CD4-positive, alpha-beta T cell treated with Interleukin-15 for 4 hours (primary cell): ENCODE measurements at places on chromosomes 6 and 20.
A peak's percentile ranks its signal among the peaks of the same experiment; 100 is the strongest.

DNA sequence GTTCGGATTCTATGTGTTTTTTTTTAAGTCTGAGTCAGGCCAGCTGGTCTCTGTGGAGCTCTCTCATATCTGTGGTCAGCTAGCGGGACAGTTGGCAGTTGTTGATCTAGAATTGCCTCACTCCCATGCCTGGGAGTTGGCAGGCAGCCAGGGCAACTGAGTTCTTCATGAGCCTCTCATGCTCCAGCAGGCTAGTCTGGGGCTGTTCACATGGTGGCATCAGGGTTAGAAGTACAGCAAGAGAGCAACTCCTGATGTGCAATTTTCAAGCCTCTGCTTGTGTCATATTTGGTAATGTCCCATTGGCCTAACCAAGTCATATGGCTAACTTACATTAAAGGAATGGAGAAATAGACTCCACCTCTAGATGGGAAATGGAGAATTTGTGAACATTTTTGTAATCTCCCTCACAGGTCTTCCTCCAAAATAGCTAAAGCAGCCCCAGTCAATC lies 6.7 kb upstream of the IFT52 start:
- DNase-seq = no peak

- peak; percentile 34 for DNase-seq
Measured at GRCh38 chr6:13538084-13538483, 36.3 kb upstream of the SIRT5 start.

GRCh38 chr6:111743862-111744692 lies 129.2 kb downstream of the FYN start:
- DNase-seq = no peak

DNA sequence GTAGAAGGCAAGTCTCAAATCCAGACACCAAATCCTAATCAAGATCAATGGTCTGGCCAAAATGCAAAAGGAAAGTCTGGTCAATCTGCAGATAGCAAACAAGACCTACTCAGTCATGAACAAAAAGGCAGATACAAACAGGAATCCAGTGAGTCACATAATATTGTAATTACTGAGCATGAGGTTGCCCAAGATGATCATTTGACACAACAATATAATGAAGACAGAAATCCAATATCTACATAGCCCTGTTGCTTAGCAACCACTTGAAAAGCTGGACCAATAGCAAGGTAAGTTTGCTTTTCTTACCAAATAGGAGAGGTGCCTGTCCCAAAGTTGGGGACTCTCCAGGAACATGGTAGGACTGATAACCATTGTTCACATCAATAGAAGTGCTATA lies 2.0 kb downstream of the SEMG2 start:
- DNase-seq = no peak

GRCh38 chr6:404685-405423 lies 13.3 kb downstream of the IRF4 start:
- no peak for DNase-seq

- no peak for DNase-seq
Measured at GRCh38 chr20:8352486-8352885, 220.4 kb downstream of the PLCB1 start.

GRCh38 chr6:30881392-30882203 lies 2.7 kb upstream of the DDR1 start:
- no peak for DNase-seq

- DNase-seq = peak; percentile 81
Measured at GRCh38 chr6:16711546-16712254, 49.6 kb downstream of the ATXN1 start.

GRCh38 chr6:170253910-170254269 lies 37.0 kb downstream of the DLL1 start:
- DNase-seq = no peak

- DNase-seq = no peak
Measured at GRCh38 chr20:22100686-22101085, 395.2 kb downstream of the PAX1 start.

DNA sequence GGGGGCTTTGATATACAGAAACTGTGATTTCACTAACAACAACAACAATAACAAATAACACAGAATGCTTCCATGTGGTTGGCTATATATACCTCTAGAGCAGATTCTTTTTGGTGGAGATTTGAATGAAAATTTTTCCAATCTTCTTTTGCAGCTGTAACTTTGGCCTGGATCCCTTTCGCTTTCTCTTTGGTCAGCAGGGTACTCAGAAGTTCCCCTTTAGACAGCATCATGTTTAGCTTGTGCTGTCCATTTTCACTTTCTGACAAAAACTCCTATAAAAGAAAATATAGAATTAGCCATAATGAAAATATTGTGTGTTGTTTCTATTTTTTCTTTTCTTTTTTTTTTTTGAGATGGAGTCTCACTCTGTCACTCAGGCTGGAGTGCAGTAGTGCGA lies 264.2 kb downstream of the SYNE1 start:
- DNase-seq = no peak

- DNase-seq = peak; percentile 78
Measured at GRCh38 chr6:2245103-2245876, at the start of gene GMDS. Gene GMDS (minus strand): TSS chr6:2245605.

DNA sequence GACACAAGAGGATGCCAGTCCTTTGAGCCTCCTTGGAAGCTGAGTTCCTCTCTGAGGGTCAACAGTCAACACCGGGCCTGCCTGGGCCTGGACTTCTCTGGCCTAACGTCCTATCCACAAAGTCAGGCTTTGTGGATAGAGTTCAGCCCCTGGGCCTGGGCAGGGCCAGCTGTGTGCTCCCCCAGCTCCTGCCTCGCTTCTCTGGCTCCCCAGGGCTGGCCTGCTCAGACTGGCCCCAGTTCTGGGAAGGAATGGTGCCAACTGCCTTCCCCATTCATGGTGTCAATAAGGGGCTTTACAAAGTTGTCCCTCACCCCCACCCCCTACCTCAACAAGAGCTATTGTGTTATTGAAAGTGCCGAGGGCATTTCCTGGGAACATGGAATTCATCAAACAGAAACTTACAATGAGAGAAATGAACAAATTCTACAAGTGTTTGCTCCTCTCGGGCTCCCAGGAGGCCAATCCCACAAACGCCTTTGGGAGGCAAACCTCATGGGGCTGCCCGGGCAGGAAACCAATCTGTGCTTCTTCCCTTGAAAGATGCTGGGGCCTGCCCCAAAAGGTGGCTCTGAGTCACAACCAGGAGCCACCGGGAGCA lies 26.5 kb upstream of the PPP1R14C start:
- DNase-seq = no peak

DNA sequence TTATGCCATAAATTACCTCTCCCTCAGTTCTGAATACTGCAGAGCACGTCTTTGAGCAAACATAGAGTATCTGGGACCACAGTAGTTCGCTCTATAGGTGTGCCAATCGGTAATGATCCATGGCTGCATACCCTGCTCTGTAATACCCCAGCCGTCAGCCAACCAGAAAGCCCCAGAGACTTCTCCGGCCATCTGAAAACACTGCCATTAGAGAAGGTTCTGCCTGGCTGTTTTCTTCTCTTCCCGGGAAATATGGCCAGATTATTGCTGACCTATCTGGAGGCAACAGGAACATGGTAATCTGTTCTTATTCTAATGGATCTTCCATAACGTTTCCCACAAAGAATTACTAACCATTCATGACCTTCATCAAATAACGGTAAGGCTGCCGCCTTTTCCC lies 139.9 kb downstream of the RPS12 start:
- no peak for DNase-seq

- no peak for DNase-seq
Measured at GRCh38 chr20:53171065-53171464, 198.9 kb downstream of the TSHZ2 start.

- no peak for DNase-seq
Measured at GRCh38 chr6:6891125-6891721, 216.5 kb upstream of the RREB1 start.

DNA sequence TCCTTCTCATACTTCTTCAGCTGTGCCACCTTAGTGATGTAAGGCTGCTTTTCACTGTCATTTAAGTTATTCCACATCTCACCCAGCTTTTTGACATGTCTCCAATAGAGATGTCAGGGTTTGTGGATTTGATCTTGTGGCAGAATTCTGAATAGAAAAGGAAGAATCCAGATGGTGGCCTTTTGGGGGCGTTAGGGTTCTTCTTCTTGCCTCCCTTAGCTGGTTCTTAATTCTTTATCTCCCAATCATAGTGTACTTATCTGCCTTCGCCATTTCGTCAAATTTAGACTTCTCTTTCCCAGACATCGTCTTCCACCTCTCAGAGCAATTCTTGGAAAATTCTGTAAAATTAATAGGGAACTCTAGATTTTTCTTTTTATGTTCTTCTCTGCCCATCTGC lies 422.9 kb downstream of the GJA1 start:
- no peak for DNase-seq

DNA sequence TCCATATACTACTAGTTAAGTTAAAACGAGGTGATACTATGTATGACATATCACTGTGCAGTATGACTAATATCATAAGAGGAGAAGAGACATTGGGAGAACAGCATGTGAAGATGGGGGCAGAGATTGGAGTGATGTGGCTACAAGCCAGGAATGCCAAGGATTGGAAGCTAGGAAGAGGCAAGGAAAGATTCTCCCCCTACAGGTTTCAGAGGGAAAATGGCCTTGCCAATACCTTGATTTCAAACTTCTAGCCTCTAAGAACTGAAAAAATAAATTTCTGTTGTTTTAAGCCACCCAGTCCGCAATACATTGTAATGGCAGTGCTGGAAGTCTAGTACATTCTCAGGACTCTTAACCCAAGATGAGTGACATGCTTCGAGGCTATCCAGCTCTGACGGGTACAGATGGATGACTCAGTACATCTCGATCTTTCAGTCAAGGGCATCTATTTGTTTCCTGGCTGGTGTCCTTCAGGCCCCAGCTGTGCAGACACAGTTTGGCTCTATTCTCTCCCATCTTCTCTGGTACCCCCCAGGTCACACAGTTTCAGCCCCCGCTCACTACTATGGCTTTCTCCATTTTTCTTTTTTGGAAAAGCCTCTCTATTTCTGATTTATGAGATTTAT lies 55.5 kb upstream of the THEMIS start:
- DNase-seq = no peak

GRCh38 chr20:60759651-60760050 lies 492.4 kb upstream of the CDH4 start:
- no peak for DNase-seq

GRCh38 chr6:146420255-146420654 lies 123.4 kb upstream of the RAB32 start:
- DNase-seq = no peak

GRCh38 chr6:113067612-113068275 lies 720.6 kb downstream of the RFPL4B start:
- DNase-seq = no peak

- DNase-seq = no peak
Measured at GRCh38 chr6:54291738-54292137, 16.5 kb upstream of the TINAG start.

GRCh38 chr6:14434916-14435690 lies 317.5 kb downstream of the CD83 start:
- no peak for DNase-seq

DNA sequence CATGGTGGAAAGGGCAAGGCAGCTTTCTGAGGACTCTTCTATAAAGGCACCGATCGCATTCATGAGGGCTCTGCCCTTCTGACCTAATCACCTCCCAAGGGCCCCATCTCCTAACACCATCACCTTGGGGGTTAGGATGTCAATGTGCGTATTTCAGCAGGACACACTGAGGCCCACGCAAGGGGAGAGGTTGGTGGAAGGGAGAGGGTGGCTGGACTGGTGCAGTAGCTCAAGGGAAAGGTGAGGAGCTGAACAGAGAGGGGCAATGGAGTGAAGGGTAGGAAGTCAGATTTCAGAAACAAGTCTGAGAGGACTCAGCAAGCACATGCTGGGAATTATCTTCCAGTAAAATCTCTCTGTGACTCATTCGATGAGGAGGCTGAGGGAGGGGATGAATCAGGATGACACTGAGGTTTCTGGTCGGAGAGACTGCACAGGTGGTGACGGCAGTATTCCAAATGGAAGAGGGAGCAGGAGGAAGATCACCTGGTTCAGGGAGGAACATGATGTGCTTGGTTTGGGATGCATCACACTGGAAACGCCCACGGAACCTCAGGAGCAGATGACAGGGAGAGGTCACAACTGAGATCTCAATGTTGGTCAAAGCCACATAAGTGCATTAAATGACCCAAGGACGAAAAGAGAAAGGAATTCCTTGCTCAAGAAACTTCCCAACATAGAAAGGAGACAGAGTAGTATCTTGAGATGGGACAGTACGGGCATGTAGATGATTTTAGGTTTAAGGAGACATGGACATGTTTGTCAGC lies 67.1 kb downstream of the TFAP2A start:
- DNase-seq = no peak

- DNase-seq = no peak
Measured at GRCh38 chr6:11424395-11425034, 113.0 kb upstream of the TMEM170B start.

DNA sequence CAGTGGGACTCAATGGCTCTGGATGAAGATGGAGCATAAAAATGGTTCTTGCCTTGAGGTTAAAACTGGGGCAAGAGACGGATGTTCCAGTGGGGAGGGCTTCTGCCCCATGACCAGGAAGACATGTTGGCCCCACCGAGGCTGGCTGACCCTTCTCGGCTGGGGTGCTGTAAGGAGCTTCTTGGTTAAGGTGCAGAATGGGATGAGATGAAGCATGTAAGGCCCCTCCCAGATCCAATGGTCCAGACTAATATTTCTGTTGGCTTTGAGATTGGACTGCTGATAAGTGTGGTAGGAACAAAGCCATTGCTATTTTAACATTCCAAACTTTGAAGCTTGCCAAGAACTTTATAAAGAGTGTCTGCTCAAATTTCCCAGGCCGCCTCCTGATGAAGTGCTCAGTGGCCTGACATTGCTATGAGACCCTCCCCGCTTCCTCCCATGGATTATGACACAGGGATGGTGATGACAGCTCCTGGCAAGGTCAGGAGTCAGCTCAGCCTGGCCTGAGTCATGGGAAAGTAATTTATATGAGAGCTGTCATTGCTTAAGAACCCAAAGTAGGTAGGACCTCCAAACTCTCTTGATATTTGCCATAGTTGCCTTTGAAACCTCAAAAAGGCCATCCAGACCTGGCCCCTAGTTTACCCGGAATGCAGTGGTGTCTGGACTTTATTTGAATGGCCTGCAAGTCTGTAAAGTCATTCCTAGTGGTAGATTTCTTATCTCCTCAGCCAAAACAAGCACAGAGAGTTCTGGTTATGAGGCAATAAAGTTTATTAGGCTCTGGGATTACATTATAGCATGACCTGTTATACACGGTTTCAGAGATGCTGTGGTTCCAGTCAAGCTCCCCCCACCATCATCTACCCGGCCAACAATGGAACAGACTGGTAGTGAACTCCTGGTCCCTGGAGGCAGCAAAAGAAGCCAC lies 55.2 kb downstream of the TGM2 start:
- no peak for DNase-seq

- no peak for DNase-seq
Measured at GRCh38 chr20:15374682-15375081, 1037.3 kb upstream of the FLRT3 start.

DNA sequence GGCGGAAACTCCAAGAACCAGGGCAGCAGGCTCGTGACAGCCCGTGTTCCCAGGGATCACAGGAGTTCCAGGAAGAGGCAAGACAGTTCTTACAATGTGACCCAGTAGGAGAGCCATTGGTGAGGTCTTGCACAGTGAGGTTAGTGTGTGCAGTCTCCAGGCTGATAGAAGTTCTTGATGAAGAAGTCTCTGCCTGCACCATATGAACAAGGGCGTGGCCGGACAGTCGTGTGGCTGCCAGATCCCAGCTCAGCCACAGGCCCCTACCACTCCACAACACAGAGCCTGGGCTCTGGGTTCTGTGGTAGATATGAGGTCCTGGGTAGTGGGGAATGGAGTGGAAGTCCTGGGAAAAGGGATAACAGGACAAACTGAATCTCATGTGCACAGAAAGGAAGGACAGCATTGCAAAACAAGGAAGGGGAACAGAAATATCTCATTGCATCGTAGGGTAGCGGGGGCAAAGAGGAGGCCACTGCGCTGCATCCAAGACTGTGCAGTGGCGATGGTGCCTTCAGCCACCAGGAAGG lies 65.2 kb downstream of the STX11 start:
- DNase-seq = peak; percentile 12
